ENCODE measurements at places on chromosomes 3 and 15. TPM values are rescaled to one million over a fixed set of nuclear protein-coding genes. Genes with fewer than 3 reads are reported as not detected.

ARRDC4 gene
- total RNA-seq, result 13.6 TPM

STRC gene
- total RNA-seq, result 1.4 TPM

- DNase-seq, result peak; percentile 66
Measured at GRCh38 chr15:100438570-100438969, 90.2 kb downstream of the CERS3 start.

DNA sequence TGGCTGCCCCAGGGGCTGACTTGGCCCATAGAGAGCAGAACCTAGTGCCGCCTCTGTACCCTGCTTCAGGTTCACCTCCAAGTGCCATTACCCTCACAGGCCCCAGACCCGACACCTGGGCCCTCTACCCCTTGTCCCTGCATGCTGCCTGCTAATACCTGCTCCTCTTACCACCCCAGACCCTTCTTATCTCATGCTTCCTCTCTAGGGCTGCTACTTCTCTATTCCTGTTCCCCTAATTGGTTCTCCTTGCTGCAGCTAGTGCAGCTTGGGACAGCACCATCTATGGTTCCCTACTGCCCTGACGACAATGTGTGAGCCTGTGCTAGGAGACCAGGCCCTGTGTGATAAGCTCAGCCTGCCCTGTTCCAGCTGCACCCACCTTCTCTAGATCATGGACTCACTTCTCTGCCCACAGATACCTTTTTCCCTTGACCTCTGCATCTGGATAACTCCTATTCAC lies 15.3 kb downstream of the HDAC11 start:
- DNase-seq, result no peak

- DNase-seq, result no peak
Measured at GRCh38 chr15:71104636-71105035, 10.6 kb upstream of the THSD4 start.

DNA sequence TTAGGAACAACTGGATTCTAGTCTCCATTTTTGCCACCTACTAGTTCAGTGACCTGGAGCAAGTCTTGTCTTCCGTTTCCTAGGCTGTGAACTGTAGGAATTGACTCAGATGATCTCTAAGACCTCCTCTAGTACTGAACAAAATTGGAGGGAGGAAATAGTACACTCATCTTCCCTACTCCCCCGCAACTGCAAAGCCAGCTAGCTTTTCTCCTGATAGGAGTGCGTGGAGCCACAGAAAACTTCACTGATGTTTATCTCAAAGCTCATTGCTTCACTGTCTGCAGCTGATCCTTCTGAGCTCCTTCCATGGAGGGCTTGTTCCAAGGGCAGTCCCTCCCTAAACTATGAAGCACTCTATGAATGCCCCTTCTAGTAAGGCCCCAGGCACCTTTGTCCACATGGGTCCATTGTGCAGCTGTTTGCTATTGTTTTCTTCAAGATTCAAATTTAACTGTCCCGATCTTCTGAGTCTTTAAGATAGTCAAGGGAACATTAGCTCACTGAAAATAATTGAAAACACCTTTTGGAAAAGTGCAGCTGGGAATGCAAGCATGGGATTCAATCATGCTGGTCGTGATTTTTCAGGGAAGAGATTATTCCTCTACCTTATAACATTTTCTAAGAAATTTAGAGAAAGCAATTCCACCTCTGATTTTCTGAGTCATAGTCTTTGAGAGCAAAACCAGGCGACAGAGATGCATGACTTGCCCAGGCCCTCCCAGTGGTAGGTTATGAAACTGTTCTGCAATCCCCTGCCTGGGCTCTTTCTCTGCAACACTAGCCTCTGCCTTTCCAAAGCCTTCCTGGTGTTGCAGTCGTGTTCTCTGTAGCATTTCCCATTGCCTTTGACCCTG lies 24.3 kb downstream of the FILIP1L start:
- DNase-seq, result no peak

GRCh38 chr3:99012051-99012450 lies 110.6 kb upstream of the DCBLD2 start:
- DNase-seq, result no peak

DNA sequence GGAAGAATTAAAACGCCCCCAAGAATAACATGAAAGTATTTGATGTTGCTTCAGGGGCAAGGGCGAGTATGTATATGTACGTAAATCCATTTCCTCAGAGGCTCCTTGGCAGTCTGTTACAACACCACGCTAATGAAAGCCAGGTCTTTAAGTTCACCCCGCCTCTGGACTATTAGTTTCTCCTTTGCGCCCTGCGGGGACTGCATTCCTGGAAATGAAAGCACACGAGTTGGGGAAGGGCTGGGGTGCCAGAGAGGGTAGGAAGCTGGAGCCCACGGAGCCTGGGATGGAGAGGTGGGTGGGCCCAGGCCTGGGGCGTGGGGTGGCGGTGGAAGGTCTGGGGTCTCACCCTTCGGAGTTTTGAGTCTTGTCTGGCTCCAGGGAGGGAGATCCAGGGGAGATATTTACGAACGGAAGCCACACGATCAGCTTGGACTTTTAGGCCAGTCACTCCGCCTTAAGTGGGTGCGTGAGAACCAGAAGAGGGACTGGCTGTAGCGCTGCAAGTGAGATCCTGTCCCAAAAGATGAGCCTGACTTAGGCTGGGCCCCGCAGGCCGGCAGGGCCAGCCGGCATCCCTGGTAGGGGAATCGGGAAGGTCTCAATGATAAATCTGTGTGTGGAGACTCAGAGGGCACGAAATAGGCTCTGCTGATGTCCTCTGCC lies 1.6 kb upstream of the PLCL2 start:
- no peak for DNase-seq

- DNase-seq, result no peak
Measured at GRCh38 chr3:16810593-16811367, 74.0 kb upstream of the PLCL2 start.

RNF111 gene
- 56.9 TPM for total RNA-seq

SPESP1 gene
- total RNA-seq, result 3.0 TPM

- no peak for DNase-seq
Measured at GRCh38 chr3:63731866-63732265, 79.4 kb downstream of the SNTN start.

DNA sequence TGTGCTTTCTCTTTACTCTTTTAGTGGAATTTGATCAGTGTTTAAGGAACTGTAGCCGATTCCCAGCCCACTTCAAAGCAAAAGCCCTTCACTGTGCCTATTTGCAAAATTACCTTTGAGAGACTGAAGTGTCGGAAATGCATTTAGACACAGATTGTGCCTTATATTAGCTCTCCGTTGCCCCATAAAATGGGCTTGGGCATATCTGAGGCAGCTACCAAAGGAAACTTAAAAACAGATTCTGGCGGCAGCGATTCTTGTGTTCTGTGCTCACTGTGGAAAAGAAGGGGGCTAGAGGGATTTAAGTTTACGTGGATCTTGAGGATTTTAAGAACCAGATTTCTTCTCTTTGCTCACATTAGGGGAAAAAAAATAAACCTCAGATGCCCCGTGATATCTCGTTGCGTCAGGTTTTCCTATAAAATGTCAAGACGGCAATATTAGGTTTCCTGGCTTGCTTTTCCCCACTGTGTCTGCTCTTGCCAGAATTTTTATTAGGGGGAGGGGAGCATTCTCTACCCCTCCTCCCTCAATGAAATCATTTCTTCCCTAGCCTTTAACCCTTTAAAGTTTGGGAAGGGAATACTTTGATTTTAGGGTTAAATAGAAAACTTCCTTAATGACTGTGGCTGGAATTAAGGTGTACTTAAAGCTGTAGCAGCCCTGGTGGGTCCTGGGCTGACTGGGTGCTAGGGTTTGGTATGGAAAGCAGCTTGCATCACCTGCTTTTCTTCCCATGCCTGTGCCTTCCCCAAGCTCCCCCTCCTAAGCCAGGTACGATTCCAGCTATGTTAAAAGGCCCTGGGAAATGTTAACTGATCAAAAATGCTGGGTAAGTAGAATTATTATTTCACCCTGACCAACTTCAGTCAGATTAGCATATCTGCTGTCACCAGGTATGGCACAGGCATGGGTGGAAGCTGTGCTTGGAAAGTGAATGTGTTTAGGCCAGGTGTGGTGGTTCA lies 73.8 kb downstream of the SMAD3 start:
- no peak for DNase-seq

ALS2CL gene
- total RNA-seq, result 64.5 TPM

GOLGA6A gene
- not detected for total RNA-seq

GRCh38 chr15:76844096-76844495 lies 61.0 kb downstream of the SCAPER start:
- DNase-seq, result no peak

GRCh38 chr3:24351779-24352469 lies 142.7 kb downstream of the THRB start:
- DNase-seq, result peak; percentile 79

DNA sequence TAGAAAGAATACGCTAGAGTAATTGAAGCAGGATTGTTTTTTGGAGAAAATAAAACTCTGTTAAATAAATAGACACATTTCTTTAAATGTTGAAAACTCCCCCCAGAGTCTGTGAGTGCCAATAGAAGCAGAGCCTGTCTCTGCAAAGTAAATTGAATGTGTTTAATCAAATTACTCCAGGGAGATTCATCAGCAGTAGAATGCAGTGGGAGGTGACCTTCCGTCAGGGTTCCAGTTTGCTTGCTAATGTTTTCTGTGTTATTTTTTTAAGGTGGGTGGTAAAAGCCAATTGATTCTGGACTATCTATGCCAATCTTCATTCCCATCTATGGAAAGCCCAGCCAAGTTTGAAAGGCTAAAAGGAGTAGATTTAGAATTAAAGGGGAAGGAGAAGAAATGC lies 612.4 kb upstream of the GRM7 start:
- no peak for DNase-seq

TGM5 gene
- total RNA-seq, result 0.91 TPM

CLDN16 gene
- 1.1 TPM for total RNA-seq
